ENCODE measurements at places on chromosomes 2 and 18.
A peak's percentile ranks its signal among the peaks of the same experiment; 100 is the strongest.

- no peaks in the 10 kb centered on the region for H3K36me3 ChIP-seq
- H3K27me3 ChIP-seq: no peaks in the 10 kb centered on the region
- H3K4me3 ChIP-seq: peak overlapping the region; percentile 13
These were observed 438.7 kb upstream of the MYT1L start for GRCh38 chr2:2769481-2770431.

GRCh38 chr2:145421841-145422240, 901.9 kb upstream of the ZEB2 start:
- H3K36me3 ChIP-seq: no peaks in the 10 kb centered on the region
- no peak overlapping the region for H3K4me3 ChIP-seq
- no peak for DNase-seq
- H3K27me3 ChIP-seq: no peaks in the 10 kb centered on the region
- H3K4me1 ChIP-seq: no peaks in the 10 kb centered on the region

DNA sequence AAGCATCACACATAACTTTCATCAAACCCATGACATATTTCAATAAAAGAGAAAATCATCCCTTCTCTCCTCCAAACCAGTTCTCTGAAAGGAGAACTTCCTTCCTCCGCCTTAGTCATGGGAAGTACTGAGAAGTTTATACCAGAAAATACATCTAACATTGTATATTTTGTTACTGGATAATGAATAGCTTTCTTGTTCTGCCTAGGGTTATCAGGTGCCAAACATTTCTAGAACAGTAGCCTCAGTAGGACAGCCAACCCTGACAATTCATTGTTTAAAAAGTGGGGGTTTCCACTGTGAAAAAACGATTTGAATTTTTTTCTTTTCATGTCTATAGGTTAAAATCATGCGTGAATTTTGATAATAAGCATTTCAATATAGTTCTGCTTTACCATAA, 16.0 kb upstream of the DAW1 start:
- H3K27ac ChIP-seq: no peak overlapping the region
- no peaks in the 10 kb centered on the region for H3K27me3 ChIP-seq
- H3K4me1 ChIP-seq: peaks cover 12% of the 10 kb centered on the region
- DNase-seq: no peak
- no peak overlapping the region for H3K4me3 ChIP-seq

- H3K4me3 ChIP-seq: no peak overlapping the region
- H3K27me3 ChIP-seq: no peaks in the 10 kb centered on the region
- no peak for DNase-seq
- no peaks in the 10 kb centered on the region for H3K4me1 ChIP-seq
- no peak overlapping the region for H3K27ac ChIP-seq
These were observed 197.7 kb upstream of the SH3BP4 start for GRCh38 chr2:234754126-234754525.

- no peaks in the 10 kb centered on the region for H3K36me3 ChIP-seq
- no peaks in the 10 kb centered on the region for H3K4me1 ChIP-seq
- no peak overlapping the region for H3K27ac ChIP-seq
- H3K27me3 ChIP-seq: no peaks in the 10 kb centered on the region
These were observed 15.7 kb downstream of the B3GNT7 start for GRCh38 chr2:231411237-231411636.
